Activated CD8-positive, alpha-beta memory T cell treated with anti-CD3 and anti-CD28 coated beads for 24 hours (primary cell): ENCODE measurements at places on chromosomes 13 and 19.

DNA sequence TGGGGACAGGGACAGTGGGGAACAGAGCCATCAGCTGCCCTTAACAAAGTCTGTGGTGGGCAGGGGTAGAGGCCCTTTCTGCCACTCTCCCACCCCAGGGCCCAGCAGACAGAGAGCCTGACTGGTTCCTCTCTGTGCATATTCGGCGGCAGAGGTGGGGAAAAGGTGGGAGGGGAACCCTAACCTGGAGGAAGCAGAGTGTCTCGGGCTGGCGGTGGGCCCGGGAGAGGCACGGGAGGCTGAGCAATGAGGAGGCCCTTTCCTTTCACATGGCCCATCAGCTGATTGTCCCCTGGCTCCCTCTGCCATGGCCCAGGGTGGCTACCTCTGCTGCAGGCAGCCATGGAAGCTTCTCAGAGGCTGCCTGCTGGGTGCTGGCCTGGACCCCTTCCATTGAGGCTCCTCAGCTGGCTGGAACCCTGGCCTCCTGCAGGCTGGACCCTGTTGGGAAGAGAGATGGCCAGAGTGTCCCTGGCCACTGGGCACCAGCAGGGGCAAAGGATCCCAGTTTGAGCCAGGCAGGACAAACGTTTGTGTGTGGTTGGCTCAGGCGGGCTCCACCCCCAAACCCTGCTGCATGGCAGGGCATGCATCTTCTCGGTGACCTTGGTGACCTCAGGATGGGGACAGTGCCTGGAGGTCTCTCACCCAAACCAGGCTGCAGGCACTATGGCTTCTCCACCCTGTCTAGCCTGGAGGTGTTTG lies 202.8 kb upstream of the ZNF536 start:
- no peak for DNase-seq

DNA sequence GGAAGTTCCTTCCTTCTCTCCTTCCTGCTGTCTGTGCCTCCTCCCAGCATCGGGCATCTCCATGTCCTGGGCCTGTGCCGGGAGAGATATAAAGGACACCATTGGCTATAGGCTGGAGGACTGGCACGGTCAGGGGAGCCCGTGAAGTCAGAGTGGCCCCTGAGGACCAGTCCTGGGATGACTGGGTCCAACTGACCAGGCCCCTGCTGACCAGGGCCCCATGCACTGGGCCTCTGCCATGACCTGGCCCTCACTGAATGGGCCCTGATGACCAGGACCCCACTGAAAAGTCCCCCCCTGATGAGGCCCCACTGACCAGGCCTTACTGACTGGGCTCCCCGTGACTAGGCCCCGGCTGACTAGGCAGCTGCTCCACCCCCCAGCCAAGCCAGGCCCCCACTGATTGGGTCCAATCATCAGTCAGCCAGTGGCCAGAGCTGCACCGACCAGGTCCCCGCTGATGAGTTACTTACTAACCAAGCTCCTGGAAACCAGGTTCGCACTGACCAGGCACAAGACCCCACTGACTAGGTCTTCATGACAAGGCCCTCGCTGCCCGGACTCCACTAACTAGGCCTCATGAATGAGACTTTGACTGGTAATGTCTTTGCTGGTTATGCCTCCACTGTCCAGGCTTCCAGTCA lies 20.0 kb upstream of the ZNF14 start:
- no peak for DNase-seq

DNA sequence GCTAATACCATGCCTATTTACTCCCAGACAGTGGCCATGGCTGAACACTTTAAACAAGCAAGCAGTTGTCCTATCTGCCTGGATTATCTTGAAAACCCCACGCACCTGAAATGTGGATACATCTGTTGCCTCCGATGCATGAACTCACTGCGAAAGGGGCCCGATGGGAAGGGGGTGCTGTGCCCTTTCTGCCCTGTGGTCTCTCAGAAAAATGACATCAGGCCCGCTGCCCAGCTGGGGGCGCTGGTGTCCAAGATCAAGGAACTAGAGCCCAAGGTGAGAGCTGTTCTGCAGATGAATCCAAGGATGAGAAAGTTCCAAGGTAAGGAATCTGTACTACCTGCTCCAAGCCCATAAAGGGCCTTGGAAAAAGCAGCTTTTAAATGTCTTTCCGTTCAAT lies 8.6 kb downstream of the RFPL4AL1 start:
- no peak for DNase-seq

DNA sequence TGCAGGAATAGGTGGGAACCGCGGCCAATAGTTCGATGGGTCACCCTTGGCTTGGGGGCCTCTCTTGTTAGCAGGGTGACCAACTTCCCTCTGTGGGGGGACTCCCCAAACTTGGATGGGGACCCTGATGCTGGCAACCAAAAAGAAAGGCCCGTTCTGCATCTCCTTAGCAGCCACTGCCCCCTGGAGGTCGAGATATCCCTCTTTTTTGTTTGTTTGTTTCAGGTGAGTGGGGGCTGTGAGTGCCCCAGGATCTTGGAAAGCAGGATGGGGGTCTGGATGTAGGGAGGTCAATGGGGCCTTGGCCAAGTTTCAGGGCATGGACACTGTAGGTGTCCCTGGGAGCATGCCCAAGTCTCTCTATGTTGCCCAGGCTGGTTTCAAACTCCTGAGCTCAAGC lies 7.7 kb upstream of the CRTC1 start:
- DNase-seq = no peak

- no peak for DNase-seq
These were observed 271.9 kb upstream of the SPRY2 start for GRCh38 chr13:80612804-80613203.

DNA sequence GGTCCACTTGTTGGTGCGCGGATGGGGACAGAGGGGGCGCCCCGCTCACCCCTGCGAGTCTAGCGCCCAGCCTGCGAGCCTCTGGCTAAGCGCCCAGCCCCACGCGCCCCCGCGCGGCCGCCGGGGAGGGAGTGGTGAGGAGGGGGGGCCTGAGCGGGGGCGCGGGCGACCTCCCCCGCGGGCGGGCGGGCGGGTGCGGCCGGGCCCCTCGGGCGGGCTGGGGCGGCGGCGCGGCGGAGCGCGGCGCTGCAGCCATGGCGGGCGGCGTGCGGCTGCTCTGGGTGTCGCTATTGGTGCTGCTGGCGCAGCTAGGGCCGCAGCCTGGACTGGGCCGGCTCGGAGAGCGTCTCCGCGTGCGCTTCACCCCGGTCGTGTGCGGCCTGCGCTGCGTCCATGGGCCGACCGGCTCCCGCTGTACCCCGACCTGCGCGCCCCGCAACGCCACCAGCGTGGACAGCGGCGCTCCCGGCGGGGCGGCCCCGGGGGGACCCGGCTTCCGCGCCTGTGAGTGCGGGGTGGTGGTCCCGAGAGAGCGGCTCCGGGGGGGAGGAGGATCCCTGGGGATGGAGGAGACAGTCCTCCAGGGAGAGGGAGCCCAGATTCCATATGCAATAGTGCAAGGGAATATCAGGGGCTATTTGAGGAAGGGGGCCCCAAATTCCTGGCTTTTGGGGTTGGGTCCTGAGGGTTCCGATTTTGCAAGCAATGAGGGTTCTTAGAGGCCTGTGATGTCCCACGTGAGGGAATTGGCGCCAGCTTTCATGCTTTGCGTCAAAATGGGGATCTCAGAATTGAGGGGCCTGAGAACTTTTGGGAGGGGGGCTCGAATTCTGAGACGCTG lies at the start of gene LTBP4:
LTBP4 (plus strand) TSS at position 236 of the 841 bp plus-strand sequence; CDS start at position 255, 19 bp downstream.
- DNase-seq = peak; percentile 74

DNA sequence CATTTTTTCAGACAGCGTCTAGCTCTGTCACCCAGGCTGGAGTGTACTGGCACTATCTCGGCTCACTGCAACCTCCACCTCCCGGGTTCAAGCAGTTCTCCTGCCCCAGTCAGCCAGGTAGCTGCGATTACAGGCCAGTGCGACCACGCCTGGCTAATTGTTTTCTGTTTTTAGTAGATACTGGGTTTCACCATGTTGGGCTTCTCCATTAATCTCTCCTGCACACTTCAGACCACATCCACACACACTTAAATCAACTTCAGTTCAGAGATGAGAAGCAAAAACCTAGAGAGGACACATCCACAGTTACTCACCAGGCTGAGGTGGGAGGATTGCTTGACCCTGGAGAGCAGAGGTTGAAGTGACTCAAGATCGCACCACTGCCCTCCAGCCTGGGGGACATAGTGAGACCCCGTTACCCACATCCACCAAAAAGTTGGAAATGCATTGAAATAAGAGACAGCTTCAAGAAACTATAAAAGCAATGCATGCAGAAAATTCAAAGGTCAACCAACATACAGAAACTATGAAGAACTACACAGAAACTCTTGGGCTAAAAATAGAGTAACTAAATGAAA lies 42.3 kb downstream of the ZNF611 start:
- DNase-seq = no peak

- DNase-seq = no peak
These were observed 128.2 kb downstream of the MZT1 start for GRCh38 chr13:72599178-72599743.

DNA sequence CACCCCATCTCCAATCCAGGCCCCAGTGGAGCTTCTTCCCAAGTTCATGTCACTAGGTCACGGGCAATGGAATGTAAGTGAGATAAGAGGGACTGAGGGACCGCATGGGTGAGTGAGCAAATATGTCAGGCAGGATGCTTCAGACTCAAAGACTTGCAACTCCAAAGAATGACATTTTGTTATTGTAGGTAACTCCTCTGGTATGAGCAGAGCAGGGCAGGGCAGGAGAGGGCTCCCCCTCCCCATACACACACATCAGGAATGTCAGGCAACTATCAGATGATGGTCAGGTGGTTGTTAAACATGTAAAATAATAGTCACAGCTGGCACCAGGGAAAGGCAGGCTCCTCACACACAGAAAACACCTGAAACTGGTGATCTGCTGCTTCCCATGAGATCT lies 10.6 kb downstream of the ERVV-2 start:
- no peak for DNase-seq

GRCh38 chr13:98199480-98199879 lies 22.4 kb upstream of the RNF113B start:
- no peak for DNase-seq

GRCh38 chr13:108060111-108060510 lies 155.2 kb downstream of the LIG4 start:
- DNase-seq = no peak

- no peak for DNase-seq
These were observed 64.7 kb upstream of the OXGR1 start for GRCh38 chr13:97058926-97059325.

DNA sequence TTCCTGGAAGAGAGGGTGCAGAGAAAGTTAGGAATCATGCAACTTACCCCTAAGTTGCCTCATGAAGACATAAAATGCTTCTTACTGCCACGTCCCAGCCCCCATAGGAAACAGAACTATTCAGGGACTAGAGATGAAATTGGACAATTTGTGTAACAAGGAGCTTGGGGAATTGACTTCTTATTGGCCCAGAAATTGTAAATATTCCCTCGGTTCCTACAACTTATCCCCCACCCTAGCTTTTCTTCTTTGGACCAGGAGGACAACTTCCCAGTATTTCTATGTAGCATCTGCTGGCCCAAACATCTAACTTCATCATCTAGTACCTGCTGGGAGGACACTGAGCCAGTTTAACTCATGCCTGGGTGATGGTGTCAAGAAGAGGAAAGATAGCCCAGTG lies at the start of gene OR1M1:
OR1M1 (plus strand) TSS at position 301 of the 400 bp plus-strand sequence. CDS start 6,184 bp downstream, outside the sequence.
- no peak for DNase-seq

DNA sequence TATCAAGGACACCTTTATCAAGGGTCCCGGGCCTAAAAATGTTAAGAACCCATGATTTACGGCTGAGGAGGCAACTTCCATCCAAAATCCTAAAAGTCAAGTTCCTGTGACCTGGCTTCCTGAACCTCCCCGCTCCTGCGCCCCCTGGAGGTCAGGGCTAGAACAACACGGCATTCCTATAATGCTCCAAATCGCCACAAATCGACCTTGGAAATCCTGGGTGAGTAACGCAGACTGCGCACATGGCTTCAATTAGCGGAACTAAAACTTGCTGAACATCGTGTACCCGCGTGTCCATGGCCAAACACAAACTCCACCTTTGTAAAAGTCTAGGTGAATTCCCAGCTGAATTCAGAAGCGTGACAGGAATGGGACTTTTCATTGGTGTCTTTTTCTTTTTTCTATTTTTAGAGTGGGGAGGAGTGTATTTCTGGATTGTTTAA lies 4.3 kb upstream of the C5AR1 start:
- DNase-seq = peak; percentile 81

GRCh38 chr13:98228661-98229341 lies 51.7 kb upstream of the RNF113B start:
- DNase-seq = no peak

DNA sequence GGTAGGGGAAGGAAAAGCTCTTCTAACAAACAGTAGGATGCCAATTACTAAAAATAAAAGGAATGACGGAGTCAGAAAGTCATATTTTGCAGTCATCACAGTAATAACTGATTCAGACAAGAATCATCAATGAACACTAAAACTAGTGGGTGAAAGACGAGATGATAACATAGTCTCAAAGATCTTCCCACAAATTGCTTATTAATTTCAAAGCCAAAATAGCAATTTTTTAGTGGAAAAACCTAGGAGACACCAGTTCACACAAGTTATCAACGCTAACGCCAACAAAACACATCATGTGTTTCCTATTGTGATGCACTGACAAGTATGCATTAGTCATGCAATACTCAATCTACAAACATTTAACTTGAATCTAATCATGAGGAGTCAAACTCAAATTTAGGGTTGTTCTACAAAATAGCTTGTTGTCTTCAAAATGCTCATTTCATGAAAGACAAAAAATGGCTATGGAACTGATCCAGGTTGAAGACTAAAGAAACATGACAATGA lies 18.6 kb downstream of the ZNF233 start:
- DNase-seq = no peak

GRCh38 chr13:106588367-106588766 lies 20.4 kb upstream of the ARGLU1 start:
- DNase-seq = no peak

DNA sequence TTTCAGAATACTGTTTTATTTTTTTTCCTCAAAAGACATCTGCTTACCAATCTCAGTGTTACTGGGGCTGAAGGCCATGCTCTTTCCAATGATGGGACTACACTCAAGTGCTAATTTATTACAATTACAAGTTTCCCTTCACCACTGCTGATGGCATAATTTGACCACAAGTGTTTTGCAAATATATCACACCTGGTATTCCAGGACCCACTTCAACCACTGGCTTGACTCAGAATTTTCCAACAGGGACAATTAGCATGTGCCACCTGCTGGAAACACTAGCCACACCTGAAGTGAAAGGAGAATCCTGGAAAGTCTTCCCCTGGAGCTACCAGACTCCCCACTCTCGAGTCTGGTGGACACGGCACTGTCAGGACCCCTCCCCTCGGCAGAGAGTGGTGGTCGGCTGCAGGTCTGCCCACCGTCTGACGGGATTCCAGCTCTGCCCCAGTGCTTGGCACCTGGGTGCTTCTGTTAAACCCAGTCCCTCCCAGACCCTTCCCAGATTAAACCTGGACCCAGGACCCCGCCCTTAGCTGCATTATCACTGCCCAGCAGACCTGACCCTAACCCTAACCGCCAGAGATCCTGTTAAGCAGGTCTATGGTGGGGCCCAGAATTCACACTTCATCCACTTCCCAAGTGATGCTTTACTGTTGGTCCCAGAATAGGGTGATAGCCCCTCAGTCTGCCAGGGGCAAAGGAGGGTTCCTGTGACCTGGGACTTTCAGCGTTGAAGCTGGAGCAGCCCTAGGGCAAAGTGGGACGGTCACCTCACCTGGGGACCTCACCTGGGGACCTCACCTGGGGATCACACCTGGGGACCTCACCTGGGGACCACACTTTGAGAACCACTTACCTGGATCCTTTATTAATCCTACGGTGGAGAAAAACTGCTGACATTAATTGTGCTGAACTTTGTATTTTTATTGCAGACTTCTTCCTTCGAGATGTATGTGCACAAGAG lies 17.6 kb upstream of the RASA3 start:
- DNase-seq = no peak

GRCh38 chr19:4446704-4447200 lies 10.8 kb downstream of the UBXN6 start:
- DNase-seq = no peak
